ENCODE measurements at places on chromosomes 2 and 18.

DNA sequence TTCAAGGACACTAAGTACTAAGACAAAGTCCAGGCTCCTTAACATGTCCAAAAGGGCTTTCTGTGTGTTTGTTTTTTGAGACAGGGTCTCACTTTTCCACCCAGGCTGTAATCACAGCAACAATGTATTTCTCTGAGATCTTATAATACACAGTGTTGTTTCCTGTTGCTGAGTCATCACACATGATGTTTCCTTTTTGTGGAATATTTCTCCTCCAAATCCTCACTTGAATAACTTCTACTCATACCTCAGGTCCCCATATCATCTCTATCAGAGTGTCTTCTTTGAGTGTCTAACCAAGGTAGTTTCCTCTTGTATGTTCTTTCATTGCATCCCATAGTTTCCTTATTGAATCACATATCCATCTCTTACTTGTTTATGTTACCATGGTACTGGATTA lies 632.0 kb upstream of the PIK3C3 start:
- DNase-seq: no peak

DNA sequence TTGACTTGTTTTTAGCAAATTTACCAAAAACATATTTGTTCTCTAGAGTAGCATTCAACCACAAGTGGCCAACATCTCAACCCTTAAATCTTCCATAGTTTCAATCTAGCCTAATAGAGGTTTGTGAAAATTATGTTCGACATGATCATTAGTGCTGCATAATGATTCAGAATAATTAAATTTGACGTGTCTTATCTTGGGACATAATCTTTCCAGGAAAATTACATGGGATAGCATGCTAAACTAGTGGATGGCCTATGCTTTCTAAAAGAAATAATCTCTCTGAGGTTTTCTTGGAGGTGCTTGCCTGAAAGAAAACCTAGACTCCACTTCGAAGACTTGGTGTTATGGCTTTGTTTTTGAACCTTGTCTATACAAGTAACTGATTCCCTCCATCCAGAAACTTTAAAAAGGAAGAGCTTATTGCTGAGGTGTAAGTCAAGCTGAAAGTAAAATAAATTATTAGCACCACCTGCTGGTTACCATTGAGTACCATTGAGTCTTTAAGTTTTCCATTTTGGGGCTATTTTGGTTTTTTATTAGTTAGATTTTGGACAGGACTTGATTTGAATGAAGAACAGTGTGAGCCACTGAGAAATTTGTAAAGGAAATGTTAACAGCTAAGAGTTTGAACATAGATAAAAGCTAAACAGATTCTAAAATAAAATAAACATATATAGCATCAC lies 32.7 kb downstream of the COX7A2L start:
- no peak for DNase-seq

DNA sequence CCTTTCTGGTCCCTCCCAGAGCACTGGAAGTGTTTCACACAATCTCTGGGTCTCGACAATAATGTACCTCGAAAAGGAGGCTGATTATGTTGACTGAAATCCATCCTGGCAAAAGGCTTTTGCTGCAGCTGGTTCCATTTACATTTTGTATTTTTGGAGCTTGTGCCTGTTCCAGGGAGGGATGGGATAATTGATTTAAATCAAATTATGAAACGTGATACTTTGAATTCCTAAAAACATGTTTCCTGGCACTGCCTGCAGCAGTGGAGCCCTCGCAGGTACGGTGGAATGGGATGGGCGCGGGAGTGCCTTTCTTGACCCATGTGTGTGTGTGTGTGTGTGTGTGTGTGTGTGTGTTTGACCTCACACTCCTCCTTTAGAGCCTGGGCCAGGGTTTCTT lies 455.5 kb upstream of the MEIS1 start:
- DNase-seq: no peak

DNA sequence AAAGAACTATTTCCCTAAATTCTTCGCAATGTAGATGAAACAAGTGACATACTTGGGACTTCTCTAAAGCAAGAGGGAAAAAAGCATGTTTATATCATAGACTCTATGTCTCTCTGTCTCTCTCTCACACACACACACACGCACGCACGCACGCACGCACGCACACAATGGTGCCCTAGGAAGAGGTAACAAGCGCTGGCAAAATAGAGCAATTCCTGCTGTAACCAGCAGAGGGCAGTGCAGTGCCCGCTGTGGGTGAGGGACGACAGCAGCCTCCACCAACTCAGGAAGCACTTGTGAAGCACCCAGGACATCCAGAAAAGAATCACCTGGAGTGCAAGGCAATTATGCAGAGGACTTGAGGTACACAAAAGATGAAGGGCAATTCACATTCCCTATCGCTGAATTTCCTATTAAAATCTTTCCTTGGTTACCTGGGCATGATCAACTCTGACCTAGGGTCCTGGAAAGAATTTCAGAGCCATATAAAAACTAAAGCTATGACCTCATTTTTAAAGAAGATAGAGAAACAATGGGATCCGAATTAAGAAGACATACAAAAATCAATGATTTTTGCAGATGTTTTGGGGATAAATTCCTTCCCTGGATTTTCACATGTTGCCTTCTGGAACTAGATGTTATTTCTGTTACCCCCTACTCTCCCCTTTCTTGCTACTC lies 166.4 kb downstream of the PDE11A start:
- DNase-seq: no peak

DNA sequence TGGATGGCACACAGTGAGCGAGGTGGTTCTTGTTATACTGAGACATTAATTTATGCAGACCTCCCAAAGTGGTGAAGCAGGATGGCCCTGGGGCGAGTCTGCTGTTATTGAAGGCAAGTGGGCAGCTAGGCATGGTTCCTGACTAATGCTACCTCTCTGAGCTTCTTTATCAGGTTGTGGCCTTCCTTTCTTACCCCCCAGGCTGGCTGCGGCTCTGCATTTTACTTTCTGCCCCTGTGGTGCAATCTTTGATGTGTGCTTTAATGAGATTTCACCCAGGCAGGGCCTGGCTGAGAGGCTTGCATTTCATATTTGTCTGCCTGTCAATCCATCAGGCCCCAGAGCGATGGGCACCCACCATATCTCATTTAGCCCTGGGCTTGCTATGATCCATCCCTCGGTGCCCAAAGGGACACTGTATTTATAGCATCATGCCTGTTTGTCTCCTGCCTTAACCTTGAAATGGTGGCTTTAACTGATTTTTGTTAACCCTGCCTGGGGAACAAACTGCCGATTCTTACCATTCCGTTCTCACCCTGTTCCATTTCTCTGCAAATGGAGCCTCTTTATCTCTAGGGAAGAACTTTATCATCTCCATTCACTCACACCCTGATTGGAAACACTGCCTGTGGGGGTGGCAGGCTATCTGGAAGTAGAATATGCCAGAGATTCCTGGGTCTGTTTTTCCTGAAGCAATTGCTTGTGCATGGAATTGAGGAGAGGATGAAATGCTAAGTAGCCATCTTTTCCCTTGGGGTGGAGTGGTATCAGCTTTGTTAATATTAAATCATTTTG lies 316.2 kb upstream of the THSD7B start:
- no peak for DNase-seq

- no peak for DNase-seq
These were observed 27.6 kb downstream of the SLC1A4 start for GRCh38 chr2:65016789-65017188.

DNA sequence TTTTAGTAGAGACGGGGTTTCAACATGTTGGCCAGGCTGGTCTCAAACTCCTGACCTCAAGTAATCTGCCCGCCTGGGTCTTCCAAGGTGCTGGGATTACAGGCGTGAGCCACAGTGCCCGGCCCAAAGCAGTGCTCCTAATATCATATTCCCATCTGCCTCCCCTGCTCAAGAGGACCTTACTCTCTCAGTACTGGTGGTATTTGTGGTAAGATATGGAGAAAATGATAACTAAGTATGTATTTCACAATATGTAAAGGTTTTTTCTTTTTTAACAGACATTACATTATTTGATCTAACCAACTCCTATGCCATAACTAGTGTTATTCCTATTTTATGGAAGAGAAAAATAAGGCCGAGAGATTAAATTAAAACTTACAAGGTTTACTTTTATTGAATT lies 201.0 kb downstream of the CAMKMT start:
- no peak for DNase-seq

DNA sequence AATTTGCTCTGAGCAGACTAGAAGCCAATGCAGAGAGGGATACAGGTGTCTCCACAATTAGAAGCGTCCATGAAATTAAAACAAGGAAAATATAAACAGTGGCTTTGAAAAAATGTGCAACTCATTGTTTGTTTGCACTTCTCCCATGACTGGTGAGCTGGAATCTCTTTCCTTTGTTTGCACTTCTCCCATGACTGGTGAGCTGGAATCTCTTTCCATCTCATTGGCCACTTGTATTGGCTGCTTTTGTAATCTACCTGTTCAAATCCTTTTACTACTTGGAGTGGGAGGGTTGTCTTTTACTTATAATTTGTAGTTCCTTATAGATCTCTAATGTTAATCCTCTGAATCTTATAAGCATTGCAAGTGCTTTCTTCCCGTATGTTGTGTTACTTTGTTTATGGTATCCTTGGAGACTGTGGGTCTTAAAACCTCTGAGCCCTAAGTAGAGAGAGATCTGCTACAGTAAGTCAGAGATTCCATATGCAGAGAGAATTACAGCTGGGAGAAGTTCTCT lies 94.1 kb downstream of the RTN4 start:
- no peak for DNase-seq

- DNase-seq: no peak
These were observed 9.8 kb upstream of the MGAT5 start for GRCh38 chr2:134244086-134244485.

GRCh38 chr2:52934920-52935640 lies 832.5 kb upstream of the CHAC2 start:
- DNase-seq: no peak

- DNase-seq: no peak
These were observed 49.6 kb downstream of the ZEB2 start for GRCh38 chr2:144470334-144470733.

GRCh38 chr2:190670182-190670946 lies 21.5 kb downstream of the NAB1 start:
- no peak for DNase-seq

DNA sequence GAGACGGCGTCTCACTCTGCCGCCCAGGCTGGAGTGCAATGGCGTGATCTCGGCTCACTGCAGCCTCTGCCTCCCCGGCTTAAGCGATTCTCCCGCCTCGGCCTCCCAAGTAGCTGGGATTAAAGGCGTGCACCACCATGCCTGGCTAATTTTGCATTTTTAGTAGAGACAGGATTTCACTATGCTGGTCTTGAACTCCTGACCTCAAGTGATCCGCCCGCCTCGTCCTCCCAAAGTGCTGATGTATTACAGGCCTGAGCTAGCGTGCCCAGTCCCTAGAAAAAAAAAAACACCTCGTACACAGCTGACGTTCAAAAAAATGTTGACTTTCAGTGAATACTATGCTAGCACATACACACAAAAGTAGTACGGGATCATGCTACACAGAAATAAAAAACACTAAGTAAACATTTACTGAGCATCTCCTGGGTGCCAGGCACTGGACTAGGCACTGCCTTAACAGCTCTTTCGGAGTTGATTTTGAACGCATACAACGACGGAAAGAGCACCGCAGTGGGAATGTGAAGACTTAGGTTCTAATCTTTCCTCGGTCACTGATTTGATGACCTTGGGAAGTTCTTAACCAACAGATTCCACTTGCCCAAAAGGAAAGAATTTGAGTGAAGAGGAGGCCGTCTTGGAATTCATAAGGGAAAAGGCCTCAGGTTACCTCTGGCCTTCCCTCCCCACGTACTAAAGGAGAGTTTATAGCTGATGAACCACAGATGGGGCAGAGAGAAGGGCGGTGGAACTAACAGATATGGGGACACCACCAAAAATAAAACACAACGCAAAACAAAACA lies 1.1 kb downstream of the DNAJC27 start:
- no peak for DNase-seq

DNA sequence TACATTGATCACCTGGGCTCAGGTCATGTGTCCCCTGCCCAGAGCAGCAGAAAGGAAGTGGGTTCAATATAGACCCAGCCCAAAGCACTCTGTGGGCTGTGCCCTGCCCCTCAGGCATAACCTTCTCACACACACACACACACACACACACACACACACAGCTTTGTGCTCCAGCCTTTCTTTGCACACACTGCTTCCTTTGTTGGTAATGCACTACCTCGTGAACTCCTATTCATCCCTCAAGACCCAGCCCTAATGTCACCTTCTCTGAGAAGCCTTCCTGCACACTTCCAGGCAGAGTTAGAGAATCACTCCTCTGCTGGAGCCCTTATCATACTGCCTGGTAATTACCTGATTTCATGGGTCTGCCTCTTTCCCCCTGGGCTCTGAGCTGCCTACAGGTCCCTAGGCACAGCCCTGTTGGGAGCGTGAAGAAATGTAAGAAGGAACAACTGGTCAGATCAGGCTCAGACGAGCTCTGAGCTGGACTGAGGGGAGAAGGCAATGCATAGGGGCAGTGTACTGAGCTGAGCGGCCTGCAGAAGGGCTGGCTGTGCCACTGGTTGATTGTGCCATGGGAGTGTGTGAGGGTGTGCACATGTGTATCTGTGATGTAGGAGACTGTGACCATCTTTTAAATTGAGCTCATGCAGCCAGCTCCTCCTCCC lies 210.3 kb downstream of the GLI2 start:
- DNase-seq: no peak
